A172 (cell line): ENCODE measurements at places on chromosomes 2 and 18. TPM values are rescaled to one million over a fixed set of nuclear protein-coding genes. Genes with fewer than 3 reads are reported as not detected.

DNA sequence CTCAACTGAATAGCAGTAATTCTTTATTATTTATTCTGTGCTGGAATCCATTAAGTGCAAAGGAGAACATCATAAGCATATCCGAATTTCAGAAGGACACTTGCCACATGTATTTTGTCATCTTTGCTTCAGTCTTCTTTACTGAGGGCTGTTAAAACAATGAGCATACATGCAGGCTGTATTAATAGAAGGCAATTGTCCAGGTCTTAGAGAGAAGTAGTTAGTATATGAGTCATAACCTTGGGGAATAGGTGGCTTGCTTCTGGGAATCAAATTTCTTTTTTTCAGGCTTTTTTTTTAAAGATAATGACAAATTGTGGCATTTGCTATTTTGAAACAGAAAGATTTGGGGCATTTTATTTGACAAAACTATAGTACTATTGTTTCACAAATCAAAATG, 773.5 kb downstream of the CNTNAP5 start:
- DNase-seq: no peak

BUB1 gene
- 111 and 113 TPM in 2 replicates for total RNA-seq

DNA sequence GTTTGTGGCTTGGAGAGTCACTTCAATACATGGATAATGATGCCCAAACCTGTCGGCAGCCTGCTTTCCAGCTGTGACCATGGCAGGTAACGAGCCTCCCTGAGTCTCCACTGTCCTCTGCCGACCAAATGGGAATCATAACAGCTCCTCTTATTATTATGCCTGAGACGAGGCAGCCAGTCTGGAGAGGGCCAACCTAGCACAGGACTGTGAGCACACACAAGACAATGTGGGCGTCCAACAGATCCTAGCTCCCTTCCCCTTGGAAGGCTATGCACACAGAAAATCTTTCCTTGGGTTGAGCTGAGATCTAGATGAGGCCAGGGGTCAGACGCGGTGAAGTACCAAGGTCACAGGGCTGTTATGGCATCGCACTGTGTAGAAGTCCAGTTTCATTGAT, 890 bp upstream of the SLC4A3 start:
- no peak for DNase-seq

TGFA gene
- total RNA-seq: 0.31 and 1.0 TPM in 2 replicates

CDH7 gene
- not detected in 2 replicates for total RNA-seq

- DNase-seq: no peak
Observed at GRCh38 chr2:139469985-139470384, 689.8 kb upstream of the NXPH2 start.

GRCh38 chr2:231395188-231396057, at the start of gene B3GNT7:
Gene B3GNT7 (plus strand): TSS chr2:231395710. CDS start chr2:231395804, 94 bp downstream.
- no peak for DNase-seq
